ENCODE measurements at places on chromosomes 16 and 17. TPM values are rescaled to one million over a fixed set of nuclear protein-coding genes. Genes with fewer than 3 reads are reported as not detected.
A peak's percentile ranks its signal among the peaks of the same experiment; 100 is the strongest.

GRCh38 chr17:33970279-33970678 lies 284.8 kb upstream of the CCL2 start:
- no peak for DNase-seq

FBXW10 gene
- total RNA-seq = not detected

- DNase-seq = no peak
Observed at GRCh38 chr16:14249291-14250032, 178.3 kb downstream of the MRTFB start.

GRCh38 chr17:74213861-74214391 lies 555 bp downstream of the TTYH2 start:
- peak; percentile 82 for DNase-seq

Data from sciatic nerve (tissue), 2 donors.